Naive thymus-derived CD8-positive, alpha-beta T cell (primary cell): ENCODE measurements at places on chromosomes 2 and 18.

- no peak for DNase-seq
These were observed 57.6 kb downstream of the ATOH8 start for GRCh38 chr2:85811180-85812093.

GRCh38 chr2:239399433-239399920 lies 1.3 kb downstream of the HDAC4 start:
- DNase-seq: peak; percentile 43

DNA sequence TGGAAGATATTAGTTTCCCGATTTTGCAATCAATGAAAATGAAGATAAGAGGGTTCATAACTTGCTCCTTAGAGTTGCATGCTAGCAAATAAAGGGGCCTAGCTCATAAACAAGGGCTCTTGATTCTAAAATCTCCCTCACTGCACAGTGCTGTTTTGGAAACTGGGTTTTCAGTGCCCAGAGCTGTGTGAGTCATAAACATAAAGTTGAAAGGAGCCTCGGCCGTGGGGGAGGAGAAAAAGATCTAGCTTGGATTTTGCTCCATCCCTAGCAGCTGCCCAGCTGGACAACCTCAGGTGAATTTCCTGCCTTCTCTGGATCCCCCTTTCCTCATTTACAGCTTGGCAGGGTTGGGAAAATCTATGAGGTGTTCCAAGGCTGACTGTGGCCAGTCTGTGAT lies 42.5 kb downstream of the LYPD1 start:
- DNase-seq: no peak

DNA sequence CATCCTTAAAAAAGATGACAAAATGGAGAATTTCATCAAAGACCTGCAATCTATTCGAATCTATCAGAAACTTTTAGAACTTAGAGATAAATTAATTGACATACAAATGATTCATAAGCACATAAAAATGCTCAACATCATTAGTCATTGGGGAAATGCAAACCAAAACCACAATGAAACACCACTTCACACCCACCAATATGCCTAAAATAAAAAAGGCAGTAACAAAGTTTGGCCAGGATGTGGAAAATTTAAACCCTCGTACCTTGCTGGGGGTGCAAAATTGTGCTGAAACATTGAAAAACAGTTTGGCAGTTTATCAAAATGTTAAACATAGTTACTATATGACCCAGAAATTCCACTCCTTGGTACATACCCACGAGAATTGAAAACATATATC lies 11.5 kb upstream of the EIF2AK3 start:
- DNase-seq: no peak

- no peak for DNase-seq
These were observed 251.6 kb downstream of the BCL2 start for GRCh38 chr18:63067939-63068338.

DNA sequence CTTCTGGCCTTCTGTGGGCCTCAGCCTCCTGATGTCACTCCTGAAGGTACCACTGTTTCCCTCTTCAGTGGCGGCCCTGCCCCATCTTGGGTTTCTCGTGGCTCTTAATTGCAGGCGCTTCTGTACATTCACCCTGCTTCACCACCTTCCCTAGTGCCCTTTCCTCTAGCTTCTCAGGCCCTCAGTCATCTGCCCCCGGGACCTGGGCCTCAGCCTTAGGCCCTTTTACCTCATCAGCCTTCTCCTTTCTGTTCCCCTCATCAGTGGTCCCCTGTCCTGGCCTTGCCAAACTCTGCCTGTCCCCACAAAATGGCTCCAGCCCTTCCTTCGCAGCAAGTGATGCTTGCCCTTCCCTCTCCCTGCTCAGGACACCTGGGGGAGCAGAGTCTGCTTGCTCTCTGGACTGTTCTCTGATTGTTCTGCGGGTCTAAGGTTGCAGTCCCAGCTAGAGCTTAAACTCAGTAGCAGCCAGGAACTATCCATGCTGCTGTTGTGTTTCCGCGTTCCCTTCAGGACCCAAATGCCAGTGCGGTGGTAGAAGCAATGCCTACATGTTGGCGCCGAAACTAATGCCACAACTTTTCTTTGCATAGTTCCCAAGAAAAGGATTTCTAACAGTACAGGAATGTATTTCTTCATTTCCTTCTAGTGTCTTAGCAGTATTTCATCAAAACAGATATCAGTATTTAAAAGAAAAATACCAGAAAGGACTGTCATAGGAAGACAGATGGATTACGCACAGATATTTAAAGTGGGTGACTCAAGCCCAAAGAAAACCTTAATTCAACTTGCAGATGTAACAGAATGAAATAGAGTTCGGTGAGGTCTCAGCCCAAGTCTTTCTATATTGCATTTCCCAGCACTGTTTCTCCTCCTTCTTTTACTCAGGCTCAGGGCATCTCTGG lies 7.5 kb downstream of the ASB1 start:
- DNase-seq: no peak
